ENCODE measurements at places on chromosomes 2 and 18. TPM values are rescaled to one million over a fixed set of nuclear protein-coding genes. Genes with fewer than 3 reads are reported as not detected.

DNAJC5G gene
- not detected for total RNA-seq

CACNB4 gene
- 1.2 TPM for total RNA-seq

SERPINB10 gene
- total RNA-seq: not detected

RSAD2 gene
- 0.30 TPM for total RNA-seq

SERPINB3 gene
- total RNA-seq: not detected

RAPGEF4 gene
- 2.7 TPM for total RNA-seq

SKA1 gene
- 0.59 TPM for total RNA-seq

FAM161A gene
- total RNA-seq: 2.4 TPM

LRP1B gene
- total RNA-seq: 1.2 TPM

SCN3A gene
- 0.89 TPM for total RNA-seq

UGT1A8 gene
- not detected for total RNA-seq

RFX8 gene
- 3.3 TPM for total RNA-seq

UGT1A3 gene
- not detected for total RNA-seq

KIF3C gene
- total RNA-seq: 15.1 TPM

FTCDNL1 gene
- 1.5 TPM for total RNA-seq

GRP gene
- total RNA-seq: not detected

ASB18 gene
- total RNA-seq: not detected

NGEF gene
- 3.4 TPM for total RNA-seq

ACP1 gene
- total RNA-seq: 112 TPM

Data from smooth muscle cell of the umbilical artery (primary cell).